ENCODE measurements at places on chromosomes 2 and 18.

DNA sequence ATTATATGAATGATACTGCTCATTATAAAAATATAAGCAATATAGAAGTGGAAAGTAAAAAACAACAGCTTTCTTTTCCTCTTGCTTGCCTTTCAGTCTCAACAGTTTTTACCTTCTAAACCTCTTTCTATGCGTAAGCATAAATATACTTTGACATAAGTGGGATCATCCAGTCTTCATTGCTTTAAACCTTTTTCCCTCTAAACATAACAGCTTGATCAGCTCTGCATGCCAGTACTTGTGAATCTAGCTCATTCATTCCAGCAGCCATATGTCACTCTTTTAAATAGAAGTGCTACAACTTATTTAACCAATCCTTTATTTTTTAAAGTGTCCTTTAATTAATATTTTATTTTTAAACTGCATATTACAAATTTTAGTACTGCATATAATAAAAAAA, 88.1 kb downstream of the TTC27 start:
- DNase-seq: no peak

- no peak for DNase-seq
Observed at GRCh38 chr2:238105506-238106338, 5.6 kb downstream of the ESPNL start.

DNA sequence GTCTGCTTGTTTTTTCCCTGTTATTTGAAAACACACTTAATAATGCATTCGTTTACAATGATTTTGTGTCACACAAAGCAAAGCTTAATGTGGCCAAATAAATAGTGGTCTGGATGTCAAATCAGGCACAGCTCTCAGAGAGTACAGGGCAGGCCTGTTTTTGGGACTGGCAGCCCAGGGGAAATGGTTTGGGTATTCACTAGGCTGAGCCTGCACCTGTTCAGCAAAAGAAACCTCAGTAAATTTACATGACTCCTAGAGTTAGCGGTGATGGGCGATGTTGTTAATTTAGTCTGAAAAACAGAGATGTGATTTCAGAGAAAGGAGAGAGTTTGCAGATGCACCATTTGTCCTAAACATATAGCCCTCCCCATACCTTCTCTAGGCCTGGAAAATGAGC, 197.1 kb downstream of the ALK start:
- no peak for DNase-seq

GRCh38 chr2:29202819-29203495, 87.7 kb downstream of the CLIP4 start:
- no peak for DNase-seq

GRCh38 chr18:46704816-46705215, 47.8 kb upstream of the LOXHD1 start:
- DNase-seq: no peak

DNA sequence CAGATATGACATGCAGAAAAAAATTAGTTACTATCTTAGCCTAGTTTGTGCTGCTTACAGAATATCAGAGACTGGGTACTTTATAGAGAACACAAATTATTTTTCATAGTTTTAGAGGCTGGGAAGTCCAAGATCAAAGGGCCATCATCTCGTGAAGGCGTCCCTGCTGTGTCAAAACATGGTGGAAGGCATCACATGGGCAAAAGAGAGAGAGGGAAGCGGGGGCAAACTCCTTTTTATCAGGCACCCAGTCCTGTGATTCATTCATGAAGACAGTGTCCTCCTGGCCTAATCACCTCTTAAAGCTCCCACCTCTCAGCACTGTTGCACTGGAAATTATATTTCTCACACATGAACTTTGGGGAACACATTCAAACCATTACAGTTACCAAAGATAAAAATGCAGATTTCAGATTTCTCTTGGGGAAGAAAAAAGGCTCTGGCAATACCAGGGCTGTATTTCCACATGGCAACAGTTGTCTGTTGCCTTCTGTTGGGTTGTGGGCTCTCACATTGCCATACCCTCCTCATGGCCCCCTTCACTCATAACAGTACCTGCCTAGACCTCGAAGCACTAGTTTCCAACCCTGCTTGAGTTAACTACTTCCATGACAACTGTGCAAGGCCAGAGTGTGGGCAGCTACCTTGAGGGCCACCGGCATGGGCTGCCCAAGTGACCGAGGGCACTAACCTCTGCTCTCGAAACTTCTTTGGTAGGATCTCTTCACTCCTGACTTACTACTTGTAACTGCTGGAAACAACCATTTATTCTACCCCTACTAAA, 2.7 kb upstream of the ACTR3 start:
- DNase-seq: no peak

GRCh38 chr2:189337656-189338055, 103.6 kb upstream of the WDR75 start:
- DNase-seq: no peak

- no peak for DNase-seq
Observed at GRCh38 chr2:36058076-36058475, 297.5 kb upstream of the CRIM1 start.

DNA sequence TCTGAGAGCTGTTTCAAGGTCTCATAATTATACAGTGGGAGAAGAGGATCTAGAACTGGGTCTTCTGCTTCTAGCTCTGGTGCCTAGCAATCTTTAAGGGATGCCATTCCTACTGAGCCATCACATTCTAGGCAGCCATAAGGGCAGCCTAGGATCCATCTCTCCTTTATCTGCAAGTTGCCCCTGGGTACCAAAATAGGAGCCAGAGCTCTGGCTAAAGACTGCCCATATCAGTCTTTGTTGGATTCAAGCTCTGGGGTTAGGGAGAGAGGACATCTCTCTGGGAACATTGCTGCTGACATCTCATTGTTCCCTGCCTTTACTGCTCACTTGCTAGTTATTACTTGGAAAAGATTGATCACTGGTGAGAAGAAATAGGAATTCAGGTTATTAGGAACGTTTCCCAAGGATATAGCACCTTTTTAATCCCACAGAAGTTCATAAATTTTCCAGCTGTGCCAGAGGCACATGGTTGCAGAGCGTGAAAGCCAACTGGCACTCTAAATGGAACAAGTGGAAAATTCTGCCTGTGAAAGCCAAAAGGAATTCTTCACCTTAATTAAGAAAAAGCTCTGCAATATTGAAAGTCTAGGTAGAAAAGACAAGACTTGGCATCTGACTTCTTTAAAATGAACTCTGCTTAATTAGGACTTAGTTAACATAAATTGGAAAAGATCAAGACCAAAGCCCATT, 102.2 kb downstream of the CDC42EP3 start:
- no peak for DNase-seq

GRCh38 chr2:161946489-161947107, 127.4 kb downstream of the DPP4 start:
- DNase-seq: no peak

- no peak for DNase-seq
Observed at GRCh38 chr2:216112926-216113325, 3.8 kb downstream of the XRCC5 start.

- DNase-seq: no peak
Observed at GRCh38 chr18:32300914-32301313, 111.1 kb downstream of the MEP1B start.

DNA sequence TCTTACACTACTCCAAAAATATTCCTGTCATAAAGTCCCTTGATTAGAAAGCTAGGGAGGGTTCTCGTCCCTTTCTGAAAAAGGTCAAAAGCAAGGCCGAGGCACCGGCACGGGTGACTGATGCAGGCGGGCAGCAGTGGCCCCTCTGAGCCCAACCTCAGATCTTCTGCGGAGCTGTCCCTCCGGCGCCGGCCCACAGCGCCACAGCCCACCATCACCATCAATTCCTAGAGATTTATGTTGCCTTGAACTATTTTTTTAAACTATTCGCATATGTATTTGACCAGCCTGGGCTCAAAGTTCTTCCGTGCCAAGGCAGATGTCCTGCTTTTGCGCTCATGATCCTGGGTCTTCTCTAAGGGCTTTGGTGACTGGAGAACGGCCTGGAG, 26.8 kb downstream of the PRELID3A start:
- DNase-seq: no peak

- no peak for DNase-seq
Observed at GRCh38 chr2:161128885-161129284, 31.3 kb upstream of the TANK start.

DNA sequence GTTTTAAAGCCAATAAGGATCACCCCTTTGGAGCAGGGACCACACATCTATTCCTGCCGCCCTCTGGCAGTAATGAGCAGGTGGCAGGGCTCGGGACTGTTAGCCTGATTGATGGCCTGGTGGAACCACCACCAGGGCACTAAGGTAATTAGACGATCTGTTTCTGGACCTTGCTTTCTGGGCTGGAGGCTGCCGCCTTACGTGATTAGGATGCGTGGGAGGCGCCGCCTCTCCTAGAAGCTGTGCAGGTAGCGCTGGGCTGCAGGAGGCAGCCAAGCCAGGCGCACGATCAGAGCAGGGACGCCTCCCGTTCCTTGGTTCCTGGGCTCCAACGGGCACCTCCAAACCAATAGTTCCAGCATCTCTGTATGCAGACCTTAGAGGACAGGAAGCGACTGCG, 242.6 kb upstream of the RAB12 start:
- no peak for DNase-seq

- DNase-seq: no peak
Observed at GRCh38 chr2:230414302-230414701, 1.7 kb upstream of the SP100 start.

- DNase-seq: no peak
Observed at GRCh38 chr2:37893327-37893726, 31.8 kb upstream of the RMDN2 start.

- DNase-seq: no peak
Observed at GRCh38 chr2:207291625-207292252, 126.0 kb upstream of the KLF7 start.

- DNase-seq: no peak
Observed at GRCh38 chr2:38830526-38831159, 45.1 kb downstream of the DHX57 start.

DNA sequence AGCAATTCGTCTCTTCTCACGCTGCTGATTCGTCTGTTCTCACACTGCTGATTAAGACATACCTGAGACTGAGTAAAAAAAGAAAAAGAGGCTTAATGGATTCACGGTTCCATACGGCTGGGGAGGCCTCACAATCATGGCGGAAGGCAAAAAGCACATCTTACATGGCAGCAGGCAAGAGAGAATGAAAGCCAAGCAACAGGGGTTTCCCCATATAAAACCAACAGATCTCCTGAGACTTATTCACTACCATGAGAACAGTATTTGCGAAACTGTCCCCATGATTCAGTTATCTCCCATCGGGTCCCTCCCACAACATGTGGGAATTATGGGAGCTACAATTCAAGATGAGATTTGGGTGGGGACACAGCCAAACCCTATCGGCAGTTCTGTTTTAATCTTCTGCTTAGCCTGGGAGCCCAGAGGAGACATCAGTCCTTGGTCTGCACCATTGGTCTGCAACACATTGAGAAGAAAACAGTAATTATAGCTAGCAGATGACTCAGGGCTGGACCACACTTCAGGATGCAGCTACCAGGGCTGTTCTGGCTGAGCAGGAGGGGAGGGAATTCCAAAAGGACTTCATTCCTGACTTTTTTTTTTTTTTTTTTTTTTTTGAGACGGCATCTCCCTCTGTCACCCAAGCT, 69.4 kb downstream of the CABLES1 start:
- DNase-seq: no peak

DNA sequence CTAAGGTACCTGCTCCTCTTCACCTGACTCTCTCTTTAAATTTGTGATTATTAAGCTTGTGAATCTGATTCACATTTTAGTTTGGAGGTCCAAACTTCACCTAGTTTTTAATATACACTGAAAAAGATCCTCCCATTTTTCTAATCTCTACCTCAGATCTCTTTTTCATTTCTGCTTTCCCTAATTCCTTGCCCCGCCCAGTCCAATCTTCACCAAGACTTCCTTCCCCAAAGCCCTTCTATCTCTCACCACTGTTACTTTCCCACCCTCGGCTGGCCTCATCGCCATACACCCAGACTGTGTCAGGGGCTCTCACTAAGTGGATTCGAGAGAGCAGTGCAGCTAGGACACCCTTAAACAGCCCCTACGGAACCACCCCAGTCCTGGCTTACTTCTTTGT, 40.0 kb downstream of the LBH start:
- no peak for DNase-seq
